ENCODE measurements at places on chromosomes 2 and 18.
A peak's percentile ranks its signal among the peaks of the same experiment; 100 is the strongest.

GRCh38 chr2:159249990-159250715 lies 36.4 kb downstream of the WDSUB1 start:
- DNase-seq, result no peak

- DNase-seq, result no peak
Measured at GRCh38 chr2:191063584-191063983, 49.6 kb upstream of the STAT1 start.

DNA sequence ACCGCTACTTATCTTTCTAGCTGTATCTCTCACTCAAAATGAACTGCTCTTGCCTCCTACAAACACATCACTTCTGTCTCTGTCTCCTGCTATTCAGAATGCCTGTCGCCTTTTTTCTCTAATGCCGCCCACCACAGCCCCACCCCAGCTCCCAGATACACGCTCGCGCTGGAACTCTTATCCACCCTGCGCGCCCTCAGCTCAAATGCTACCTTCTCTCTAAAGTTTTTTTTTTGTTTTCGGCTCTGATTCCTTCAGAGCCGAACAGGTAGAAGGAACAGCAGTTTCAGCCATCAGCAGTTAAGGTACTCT lies 3.9 kb upstream of the SOS1 start:
- DNase-seq, result no peak

GRCh38 chr2:219483451-219484342 lies 15.0 kb upstream of the GMPPA start:
- no peak for DNase-seq

GRCh38 chr2:186733414-186733813 lies 39.6 kb downstream of the FAM171B start:
- DNase-seq, result no peak

- DNase-seq, result no peak
Measured at GRCh38 chr2:236169151-236169721, 1.1 kb upstream of the GBX2 start.

DNA sequence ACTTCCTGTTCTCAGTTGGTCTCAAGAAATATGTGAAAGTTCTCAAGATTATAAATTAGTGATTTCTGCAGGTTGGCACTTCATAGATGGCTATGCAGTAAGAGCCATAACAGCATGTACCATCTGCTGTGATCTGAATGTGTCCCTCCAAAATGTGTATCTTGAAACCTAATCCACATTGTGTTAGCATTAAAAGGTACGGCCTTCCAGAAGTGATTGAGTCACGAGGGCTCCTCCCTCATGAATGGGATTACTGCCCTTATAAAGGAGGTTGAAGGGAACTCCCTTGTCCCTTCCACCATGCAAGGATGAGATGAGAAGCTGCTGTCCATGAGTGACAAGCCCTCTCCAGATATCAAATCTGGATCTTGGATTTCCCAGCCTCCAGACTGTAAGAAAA lies 45.0 kb downstream of the METTL4 start:
- no peak for DNase-seq

GRCh38 chr2:104845946-104846785 lies 7.7 kb upstream of the POU3F3 start:
- no peak for DNase-seq

DNA sequence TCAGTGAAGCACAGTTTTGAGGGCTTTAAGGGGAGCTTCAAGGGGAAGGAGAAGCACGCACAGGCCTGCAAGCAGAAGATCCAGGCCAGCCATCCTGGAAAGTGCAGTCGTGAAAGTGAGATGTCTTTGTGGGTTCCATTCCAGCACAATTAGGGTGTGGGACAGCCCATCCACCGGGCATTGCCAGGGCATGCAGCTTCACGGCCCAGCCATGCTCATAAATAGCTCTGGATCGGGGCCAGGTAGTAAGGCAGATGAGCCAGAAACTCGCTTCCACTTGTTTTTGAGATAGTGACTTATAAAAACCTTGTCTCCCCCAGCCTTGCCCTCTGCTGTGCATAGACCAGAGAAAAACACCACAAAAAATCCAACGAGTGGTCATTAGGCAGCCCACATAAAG lies 21.0 kb downstream of the KDSR start:
- DNase-seq, result no peak

- no peak for DNase-seq
Measured at GRCh38 chr2:11629851-11630250, 40.1 kb downstream of the NTSR2 start.

GRCh38 chr2:52881606-52882005 lies 886.0 kb upstream of the CHAC2 start:
- DNase-seq, result peak; percentile 3

GRCh38 chr2:55761526-55761925 lies 67.9 kb upstream of the PNPT1 start:
- no peak for DNase-seq

DNA sequence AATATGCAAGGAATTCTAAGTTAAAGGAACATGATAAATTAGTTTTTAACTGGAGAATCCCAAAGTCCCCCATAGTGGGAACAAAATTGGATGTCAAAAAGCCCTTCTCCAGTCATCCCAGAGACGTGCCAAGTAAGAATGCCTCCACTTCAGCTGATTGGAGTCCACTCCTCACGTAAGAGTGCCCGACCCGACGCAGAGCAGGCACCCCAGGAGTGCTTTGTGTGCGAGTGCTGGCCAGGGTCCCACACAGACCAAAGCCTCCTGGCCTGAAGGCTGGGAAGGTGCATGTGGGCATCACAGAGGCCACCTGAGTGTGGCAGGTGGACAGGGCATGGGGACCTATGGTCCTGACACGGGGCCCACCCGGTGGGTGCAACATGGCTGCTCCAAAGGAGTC lies 183.5 kb downstream of the GLI2 start:
- no peak for DNase-seq

GRCh38 chr2:28338046-28338817 lies 54.4 kb upstream of the FOSL2 start:
- DNase-seq, result no peak

DNA sequence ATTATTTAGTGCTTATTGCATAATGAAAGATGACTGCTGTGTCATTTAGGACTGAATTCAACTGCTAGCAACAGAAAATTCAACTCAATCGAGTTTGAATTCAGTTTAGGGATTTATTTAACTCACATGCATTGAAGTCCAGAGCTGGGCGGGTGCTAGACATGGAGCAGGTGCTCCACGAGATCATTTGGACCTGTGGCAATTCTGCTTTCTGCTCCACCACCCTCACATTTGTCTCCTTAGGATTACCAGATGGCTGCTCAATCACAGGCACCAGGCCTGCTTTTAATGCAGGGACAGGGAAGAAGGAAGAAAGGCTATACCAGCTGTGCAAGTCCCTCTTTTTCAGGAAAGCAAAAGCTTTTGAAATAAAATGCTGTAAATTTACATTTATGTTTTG lies 572.9 kb upstream of the SLC8A1 start:
- no peak for DNase-seq

- DNase-seq, result peak; percentile 75
Measured at GRCh38 chr2:122191331-122191730, 435.9 kb downstream of the TSN start.

- no peak for DNase-seq
Measured at GRCh38 chr2:56537756-56538155, 354.0 kb downstream of the CCDC85A start.

- no peak for DNase-seq
Measured at GRCh38 chr18:75790796-75791195, 363.3 kb upstream of the SMIM21 start.
